Right kidney (tissue), 9 donors: ENCODE measurements at places on chromosomes 11 and 22.

DNA sequence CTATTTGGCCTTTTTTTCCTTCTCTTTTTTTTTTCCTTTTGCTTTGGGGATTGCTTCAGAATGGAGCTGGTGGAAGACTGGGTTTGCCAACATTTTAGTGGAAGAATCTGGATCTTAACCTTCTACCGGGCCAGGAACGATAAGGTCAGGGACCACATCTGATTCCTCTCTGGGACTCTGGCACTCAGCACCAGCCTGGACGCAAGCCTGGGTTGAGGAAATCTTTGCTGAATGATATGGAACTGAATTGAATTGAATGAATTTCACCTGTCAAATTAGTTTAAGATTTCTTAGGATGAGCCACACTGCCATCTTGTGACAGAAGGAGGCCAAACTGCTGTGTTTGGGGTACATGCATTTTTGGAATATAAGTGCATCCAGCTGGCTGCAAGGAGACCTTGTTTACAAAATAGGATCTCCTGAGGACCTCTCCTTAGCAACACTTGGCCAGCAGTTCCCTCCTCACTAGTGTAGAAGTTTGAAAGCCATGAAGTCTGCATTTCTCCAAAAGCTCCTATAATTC lies 30.4 kb downstream of the TPBGL start:
- no peak for DNase-seq

DNA sequence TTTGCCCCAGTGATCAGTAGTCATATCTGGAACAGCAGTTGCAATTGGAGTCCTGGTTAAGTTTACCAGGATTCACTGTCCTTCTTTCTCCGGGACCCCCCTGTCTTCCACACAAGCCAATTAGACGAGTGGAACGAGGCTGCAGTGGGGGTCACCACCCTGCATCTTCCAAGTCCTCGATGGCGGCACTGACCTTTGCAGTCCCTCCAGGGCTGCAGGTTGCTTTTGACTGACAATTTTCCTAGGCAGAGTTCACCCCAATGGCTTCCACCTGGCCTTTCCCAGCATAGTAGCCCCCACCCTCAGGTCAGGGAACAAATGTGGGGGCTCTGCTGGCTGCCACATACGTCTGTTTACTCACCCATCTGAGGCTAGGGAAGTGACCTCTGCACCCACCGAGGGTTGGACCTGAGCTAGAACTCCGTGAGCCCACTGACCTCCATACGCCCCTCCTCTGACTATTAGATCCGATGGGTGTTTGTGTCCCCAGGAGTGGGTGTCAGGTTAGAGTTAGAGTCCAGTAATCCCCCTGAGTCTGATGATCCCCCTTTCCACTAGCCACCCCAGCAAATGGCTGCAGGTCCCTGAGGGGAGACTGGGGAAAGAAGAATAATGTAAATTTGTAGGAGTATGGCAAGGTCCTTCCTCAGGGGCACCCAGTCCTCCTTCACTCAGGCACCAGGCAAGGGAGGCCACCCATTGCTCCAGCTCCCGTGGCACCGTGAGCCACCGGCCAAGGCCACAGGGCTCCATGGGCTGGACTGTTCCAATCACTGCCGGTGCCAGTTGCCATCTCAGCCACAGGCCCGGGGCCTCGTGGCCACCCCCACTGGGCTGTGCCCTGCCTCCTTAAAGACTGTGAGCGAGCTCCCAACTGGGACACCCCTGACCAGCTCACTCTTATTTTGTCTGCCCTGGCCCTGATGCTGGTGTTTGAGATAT lies 5.5 kb downstream of the C11orf21 start:
- DNase-seq: no peak

- DNase-seq: no peak
These were observed 1.7 kb upstream of the RAC2 start for GRCh38 chr22:37245740-37246139.

GRCh38 chr11:64058494-64058893 lies 22.8 kb downstream of the FLRT1 start:
- DNase-seq: no peak

- no peak for DNase-seq
These were observed 8.0 kb downstream of the B3GNT6 start for GRCh38 chr11:77042111-77042726.

DNA sequence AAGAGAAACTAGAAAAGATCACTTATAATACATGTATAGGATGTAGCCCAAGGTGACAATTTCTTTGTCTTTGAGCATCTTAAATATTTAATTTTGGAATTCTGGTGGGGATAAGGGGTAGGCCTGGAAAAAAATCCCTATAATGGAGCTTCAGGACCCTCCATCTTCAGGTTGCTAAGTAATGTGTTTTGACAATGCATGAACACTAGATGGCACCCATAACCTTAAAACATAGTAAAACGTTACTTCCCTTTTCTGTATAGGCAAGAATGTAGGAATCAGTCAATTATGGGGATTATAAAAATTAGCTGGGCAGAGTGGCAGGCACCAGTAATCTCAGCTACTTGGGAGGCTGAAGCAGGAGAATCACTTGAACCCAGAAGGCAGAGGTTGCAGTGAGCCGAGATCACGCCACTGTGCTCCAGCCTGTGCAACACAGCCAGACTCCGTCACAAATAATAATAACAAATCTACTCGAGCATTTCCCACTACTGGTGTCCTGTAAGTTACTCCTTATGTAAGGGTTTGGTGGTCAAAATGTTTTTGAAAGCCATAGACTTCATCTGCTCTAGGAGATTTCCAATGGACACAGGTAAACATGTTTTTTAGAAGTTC lies 541.9 kb upstream of the CCDC90B start:
- peak; percentile 20 for DNase-seq

DNA sequence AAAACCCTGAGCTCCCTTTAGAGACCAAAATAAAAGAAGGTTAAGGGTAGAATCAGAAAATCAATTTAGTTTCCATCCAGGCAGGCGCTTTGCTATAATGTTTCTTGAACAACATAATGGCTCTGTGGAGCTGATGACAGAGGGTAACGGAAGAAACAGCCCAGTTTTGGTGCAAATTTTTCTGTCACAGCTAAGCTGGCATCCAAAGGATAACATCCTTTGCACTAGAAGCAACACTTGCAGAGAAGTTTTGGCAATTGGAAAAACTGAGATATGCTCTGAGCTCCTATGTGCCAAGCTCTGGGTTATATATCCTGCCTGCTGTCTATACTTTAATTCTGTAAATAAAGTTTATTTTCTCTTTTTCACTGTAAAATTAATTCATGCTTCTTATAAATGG lies 495.3 kb upstream of the API5 start:
- DNase-seq: no peak

DNA sequence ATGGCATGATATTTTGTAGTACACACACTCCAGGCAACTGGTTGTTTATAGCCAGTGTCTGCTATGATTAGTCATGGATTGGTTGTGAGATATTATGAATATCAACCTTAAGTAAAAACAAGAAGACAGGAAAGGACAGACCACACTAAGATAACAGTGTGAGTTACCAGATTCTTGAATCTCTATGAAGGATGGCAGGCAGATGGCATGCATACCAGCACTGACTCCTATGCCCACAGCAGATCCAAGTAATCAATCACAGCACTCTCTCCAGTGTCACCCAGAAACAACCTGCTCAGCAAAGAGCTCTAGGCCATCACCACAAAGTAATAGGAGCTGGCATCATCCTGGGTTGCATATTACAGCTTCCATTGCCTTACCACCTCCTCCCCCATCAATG lies 116.6 kb downstream of the GALNT18 start:
- DNase-seq: no peak
